ENCODE measurements at places on chromosomes 2 and 18.
A peak's percentile ranks its signal among the peaks of the same experiment; 100 is the strongest.

DNA sequence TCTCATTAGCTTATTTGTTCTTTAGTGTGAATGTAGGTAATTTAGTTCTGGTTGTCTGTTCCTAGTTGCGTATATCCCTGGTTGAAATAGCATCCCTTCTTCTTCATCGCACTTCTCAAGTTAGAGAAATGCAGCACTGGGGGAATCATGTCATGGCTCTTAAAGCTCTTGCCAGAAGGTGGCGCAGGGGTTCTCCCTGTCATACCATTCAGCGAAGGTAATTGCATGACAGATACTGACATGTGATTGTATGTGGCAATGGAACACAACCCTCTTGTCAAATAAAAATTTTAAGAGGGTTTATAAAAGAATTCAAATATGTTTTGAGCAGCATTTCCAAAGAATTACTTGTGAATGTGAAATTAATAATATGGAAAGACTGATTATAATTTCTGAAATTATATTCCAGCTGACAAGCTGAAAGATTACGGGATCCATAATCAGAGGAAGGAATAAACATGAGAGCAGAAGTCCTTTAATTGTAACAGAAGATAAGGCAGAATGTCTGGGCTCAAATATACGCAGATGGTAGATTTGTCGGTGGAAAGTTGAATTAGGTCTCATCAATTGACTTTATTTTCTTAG lies 411.7 kb downstream of the DSEL start:
- peak; percentile 47 for DNase-seq

DNA sequence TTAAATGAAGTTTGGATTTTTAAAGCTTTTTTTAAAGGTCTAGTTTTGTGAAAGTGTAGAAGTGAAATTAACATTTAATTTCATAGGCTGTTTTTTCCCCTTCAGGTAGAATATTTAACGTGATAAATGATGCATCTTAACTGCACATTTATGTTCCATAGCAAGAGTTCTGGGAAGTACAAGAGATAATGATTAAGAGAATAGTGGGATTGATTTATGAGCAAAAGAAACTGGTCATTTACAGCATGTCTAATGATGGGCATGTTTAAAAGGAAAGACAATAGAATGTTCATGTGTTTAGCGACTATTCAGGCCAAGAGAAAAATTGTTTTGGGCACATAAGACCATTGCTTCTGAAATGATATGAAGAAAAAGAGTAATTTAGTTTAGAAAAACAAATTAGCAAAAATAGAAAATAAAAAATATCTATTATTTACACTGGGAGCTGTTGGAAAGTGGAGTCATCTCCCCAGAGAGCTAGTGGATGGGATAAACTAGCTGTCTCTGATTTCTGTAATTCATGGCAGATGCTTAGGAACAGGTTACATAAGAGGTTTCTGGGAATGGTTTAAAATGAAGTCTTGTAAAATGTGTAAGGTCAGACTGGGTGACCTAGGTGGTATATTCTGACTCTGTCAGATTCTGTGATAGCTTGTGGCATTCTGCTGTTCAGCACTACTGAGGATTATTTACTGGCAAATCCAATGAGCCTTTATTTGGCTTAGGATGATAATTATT lies 60.7 kb downstream of the WDR7 start:
- no peak for DNase-seq

DNA sequence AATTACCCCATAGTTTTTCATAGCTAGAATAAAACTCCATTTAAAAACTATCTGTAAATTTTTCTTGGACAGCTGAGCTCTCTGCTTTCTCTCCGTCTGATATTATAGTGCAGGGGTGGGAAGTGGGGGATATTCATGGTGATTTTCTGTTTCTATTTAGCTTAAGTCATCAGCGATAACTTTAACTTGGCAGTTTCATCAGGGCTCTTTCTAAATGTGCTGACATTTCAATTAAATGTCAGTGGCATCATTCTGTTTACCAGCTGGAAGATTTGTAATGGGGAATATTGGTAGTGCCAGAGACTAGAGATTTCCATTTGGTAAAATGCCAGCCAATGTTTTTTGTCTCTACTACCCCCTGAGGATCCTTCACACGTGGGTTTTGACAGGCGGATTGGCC lies 53.5 kb upstream of the CAPN13 start:
- no peak for DNase-seq

GRCh38 chr2:188280811-188281222 lies 10.9 kb upstream of the GULP1 start:
- DNase-seq: no peak

GRCh38 chr2:65386344-65386743 lies 46.1 kb downstream of the SPRED2 start:
- no peak for DNase-seq

- DNase-seq: no peak
Measured at GRCh38 chr2:138444411-138444810, 57.2 kb upstream of the SPOPL start.

GRCh38 chr2:217101972-217102371 lies 242.1 kb upstream of the TNP1 start:
- DNase-seq: no peak

GRCh38 chr2:181660181-181660580 lies 3.3 kb upstream of the CERKL start:
- DNase-seq: no peak

DNA sequence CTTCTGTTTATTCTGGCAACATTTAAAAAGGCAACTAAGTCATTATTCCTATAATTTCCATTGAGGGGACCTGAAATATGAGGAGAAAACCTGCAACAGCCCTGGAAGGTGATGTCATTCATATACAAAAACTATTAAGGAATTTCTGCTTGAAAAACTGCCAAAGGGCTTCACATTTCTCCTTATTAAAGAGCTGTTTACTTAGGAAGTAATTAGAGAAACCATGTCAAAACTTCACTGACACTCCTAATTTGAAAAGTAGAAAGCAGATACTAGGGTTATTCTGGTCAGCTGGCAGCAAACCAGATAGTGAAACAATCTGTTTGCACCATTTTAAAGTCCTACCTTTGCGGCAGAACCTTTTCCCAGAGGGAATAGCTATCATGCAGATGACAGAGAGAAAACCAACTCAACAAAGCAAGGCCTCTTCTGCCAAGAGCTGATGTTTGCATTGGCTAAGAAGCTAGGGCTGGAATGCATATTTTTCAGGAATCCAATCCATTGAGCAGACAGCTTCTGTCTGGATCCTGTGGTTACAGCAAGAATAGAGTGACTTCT lies 592.2 kb upstream of the SYT4 start:
- DNase-seq: no peak

GRCh38 chr2:179861416-179862067 lies at the start of gene ZNF385B:
TSS of gene ZNF385B (minus strand) at chr2:179861612.
- no peak for DNase-seq

GRCh38 chr2:238699307-238700116 lies 148.4 kb upstream of the TWIST2 start:
- no peak for DNase-seq

DNA sequence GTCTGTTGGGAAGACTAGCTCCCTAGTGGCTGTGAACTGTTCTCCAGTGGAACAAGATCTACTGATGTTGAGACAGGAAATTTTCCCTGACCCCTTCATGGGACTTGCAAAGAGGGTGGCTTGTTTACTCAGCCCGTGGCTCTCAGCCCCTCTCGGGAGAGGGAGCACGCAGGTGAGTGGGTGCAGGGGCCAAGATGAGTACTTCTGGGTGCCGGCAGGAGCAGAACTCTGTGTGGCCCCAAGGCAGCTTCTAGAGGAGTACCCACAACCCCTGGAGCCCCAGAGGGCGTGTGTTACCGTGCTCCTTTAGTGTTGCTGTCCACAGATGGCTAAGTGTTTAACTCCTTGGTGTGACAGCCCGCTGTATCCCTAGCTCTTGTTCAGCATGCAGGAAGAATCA lies 68.2 kb upstream of the CNGA3 start:
- DNase-seq: no peak

GRCh38 chr2:142865924-142866323 lies 11.5 kb upstream of the KYNU start:
- no peak for DNase-seq

- DNase-seq: no peak
Measured at GRCh38 chr2:54047658-54048057, 67.8 kb upstream of the ACYP2 start.

- no peak for DNase-seq
Measured at GRCh38 chr2:28656937-28657615, 94.6 kb upstream of the PPP1CB start.

GRCh38 chr2:71613953-71614925 lies 160.9 kb downstream of the DYSF start:
- DNase-seq: no peak

GRCh38 chr2:156464106-156464505 lies 27.9 kb downstream of the GPD2 start:
- DNase-seq: no peak

DNA sequence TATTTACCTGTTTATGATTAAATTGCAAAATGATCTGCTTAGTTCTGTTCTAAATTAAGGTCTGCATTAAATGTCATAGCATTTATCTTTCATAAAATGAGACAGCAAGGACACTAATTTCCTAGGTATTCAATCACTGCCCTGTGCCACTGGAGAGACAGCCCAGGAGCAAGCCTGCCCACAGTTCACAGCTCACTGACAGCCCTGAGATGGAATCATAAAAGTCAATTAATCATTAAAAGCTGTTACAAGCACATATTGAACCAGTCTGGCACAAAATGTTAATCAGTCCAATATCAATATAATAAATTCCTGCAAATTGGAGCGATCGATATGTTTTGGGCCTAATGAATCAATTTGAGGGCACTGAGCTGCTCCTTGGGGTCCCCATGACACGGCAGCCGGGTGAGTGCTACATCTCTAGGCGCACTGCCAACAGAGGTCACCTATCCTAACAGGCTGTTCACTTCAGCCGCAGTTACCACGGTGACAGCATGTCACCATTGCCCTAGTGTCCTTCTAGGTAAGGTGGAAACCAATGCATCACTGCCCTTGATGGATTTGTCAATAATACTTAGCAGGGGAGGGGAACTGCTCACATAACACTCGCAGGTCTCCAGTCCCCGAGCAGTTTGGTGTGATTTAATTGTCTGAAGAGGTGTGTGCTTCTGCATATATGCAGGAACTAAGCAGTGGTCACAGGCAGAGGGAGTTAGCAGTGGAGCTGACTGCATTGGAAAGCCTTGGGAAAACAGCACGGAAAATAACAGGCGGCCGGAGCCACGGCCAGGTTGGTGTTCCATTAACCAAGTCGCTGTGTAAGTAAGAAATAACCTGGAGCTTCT lies 47.3 kb downstream of the POU3F3 start:
- DNase-seq: no peak

DNA sequence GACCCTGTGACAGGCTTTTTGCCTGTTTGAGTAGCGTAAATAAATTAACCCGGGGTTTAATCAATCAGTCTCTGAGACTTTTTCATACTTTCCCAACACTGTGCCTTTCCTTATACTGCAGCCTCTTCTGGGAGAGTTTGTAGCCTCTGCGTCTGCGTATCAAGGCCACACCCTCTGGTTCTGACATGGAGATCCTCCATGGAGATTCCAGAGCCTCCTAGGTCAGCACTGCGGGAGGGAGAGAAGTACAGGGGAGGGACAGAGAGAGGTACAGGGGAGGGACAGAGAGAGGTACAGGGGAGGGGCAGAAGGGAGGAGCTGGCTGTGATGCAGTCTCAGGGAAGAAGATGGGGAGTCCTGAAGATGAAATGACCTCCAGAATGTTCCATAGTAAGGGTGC lies 166.0 kb downstream of the ARL4C start:
- DNase-seq: no peak

- no peak for DNase-seq
Measured at GRCh38 chr2:150165442-150165841, 322.0 kb downstream of the RND3 start.
